ENCODE measurements at places on chromosomes 2 and 18.

- no peak for DNase-seq
Observed at GRCh38 chr2:96502891-96503636, 2.1 kb downstream of the NEURL3 start.

DNA sequence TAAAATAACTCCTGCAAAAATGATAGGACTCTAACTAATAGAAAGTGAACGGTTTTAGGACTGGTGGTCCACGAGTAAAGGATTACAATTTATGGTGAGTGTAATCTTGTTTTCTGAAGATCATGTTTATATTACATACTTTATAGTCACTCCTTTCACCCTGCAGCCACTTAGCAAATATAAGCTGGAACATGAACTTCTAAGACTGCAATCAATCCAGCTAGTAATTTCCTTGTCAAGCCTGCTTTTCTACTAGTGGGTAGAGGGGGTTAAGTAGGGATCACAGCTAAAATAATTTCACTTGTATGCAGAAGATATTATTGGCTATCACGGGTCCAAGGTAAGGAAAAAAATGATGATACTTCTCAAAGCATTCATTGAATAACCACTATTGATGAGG, 125.5 kb upstream of the NETO1 start:
- no peak for DNase-seq

- no peak for DNase-seq
Observed at GRCh38 chr2:206993964-206994363, 54.6 kb downstream of the CPO start.

DNA sequence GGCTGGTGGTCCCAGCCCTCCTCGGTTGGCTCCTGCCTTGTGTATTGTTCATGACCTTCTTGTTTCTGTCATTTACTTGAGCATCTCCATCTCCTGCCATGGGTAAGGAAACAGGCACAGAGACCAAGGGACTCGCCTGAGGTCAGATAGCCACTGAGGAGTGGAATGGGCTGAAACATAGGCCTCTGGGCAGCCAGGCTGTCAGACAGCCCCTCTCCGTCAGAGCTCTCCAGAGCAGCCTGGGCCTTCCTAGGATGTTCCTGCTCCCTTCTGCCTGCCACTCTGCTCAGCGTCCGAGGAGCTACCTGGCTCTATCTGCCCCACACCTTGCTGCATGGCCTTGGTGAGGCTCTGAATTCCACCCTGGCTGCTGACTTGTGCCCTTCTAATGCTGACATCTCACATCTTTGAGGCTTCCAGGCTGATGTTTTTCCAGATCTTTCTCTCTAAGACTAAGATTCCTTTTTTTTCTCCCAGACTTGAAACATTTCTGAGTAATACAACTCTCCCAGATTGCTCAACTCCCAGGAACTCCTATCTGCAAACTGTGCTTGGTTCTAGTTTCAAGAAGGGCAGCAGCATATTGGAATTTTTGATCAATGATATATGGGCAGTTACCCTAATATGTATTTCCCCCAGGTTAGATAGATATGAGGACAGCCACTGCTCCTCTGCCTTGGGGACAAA, 67.7 kb downstream of the MCFD2 start:
- no peak for DNase-seq

GRCh38 chr18:8287196-8287885, 321.9 kb upstream of the RAB12 start:
- no peak for DNase-seq

GRCh38 chr2:145350011-145350410, 830.1 kb upstream of the ZEB2 start:
- no peak for DNase-seq

GRCh38 chr2:173001664-173002604, 73.7 kb upstream of the MAP3K20 start:
- DNase-seq, result no peak

DNA sequence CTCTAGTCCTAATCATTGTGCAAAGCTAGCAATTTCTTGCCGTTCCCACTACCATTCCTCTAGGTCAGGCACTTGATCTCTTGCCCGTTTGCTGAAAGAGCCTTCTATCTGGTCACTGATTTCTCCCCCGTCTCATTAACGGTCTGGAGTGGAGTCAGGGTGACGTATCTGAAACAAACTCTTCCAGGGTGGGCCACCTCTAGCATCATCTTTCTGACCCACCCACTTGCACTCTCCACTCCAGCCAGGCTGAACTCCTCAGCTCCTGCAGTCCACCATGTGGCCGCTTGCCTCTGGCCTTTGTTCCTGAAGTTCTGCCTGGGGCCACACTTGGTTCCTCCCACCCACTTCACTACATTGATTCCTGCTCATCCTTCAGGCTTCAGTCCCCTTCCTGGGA, 13.3 kb downstream of the BCL2 start:
- DNase-seq, result no peak

DNA sequence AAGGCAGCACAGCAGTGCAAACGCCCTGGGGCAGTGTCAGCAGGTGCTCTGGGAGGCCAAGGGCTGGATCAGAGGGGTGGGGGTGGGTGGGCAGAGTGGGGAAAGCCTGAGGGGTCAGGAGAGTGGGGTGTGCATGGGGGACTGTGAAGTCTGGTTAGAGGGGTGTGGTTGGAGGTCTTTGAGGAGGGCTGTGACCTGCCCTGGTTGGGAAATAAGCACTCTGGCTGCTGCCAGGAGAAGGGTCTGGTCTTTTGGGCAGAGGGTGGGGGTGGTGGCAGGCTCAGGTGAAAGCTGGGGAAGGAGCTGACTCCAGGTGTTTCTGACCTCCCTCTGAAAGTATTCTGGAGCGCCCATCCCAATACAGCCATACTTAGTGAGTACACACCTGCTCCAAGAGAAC, 4.2 kb downstream of the ALPI start:
- DNase-seq, result no peak

DNA sequence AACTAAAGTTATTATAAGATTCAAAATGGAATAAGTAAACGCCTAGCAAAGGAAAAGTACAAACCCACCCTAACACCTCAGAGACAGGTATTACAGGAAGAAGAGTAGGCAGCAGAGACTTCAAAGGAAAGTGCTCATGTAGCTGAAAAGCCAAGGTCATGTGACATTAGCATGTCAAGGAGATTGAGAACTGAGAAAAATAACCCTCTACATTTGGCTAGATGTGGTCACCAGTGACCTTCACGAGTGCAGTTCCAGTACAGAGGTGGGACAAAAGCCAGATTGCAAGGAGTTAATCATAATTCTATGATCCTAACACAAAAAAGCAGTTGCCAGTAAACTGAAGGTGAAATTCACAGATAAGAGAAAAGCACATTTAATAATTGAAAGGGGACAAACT, 252.7 kb downstream of the ZEB2 start:
- DNase-seq, result no peak

DNA sequence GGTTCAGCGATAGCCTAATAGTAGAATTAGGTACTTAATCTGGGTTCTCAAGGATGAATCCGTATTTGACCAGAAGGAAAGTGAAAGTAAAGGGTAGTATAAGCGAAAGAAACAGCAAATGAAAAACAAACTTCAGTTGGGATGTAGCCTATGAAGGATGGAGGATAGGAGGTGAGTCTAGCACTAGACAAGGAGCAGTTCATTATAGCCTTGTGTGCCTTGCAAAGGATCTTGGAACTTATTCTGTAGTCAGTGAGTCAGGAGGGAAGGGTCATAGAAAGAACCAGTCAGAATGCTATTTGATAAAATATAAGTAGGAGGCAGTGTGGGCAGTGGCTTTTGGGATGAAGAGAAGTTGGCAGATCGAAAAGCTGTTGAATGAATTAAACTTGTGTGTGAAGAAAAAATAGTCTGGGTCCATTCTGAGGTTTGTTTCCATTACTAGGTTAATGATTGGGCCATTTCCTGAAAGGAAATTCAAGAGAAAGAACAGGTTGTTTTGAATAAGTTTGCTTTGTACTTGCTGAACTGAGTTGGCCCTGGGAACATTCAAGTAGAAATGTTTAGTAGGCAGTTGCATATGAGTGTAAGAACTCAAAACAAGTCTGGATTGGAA, 48.5 kb downstream of the ANKRD12 start:
- no peak for DNase-seq

GRCh38 chr2:196096982-196097745, 28.5 kb upstream of the DNAH7 start:
- DNase-seq, result no peak

DNA sequence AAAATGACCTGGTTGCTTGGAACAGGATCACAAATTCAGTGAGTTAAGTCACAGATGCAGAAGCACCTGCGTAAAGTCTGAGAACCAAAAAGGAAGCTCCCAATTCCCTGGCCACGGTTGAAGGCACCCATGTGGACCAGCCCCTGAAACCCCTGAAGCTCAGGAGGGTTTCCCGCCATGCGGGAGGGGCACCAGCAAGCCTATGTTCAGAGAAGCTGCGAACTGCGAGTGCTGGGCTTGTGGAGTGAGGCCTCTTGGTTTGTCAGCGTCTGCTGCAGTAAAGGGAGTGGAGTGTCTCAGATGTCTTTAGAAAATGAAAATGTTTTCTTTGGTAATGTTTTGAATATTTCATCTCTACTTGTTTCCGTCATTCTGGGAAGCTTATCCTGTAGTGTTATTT, 16.1 kb upstream of the ACKR3 start:
- no peak for DNase-seq

DNA sequence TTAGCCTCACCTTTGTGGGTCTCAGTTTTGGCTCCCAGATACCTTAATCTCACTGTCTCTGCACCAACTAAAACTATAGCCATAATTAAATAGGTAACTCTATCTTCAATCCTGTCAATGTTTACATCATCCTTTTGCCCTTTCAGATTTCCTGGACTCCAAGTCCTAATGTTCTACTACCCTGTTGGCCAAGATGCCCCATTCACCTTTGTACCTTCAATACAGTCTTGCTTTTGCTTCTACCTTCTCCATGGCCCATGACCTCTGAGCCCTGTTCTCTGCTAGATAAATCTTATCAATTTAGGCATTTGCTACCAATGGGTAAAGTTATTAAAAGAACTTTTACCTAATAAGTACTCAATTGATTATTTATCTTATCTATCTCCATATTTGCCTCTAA, 635.5 kb downstream of the ARHGAP15 start:
- DNase-seq, result no peak

DNA sequence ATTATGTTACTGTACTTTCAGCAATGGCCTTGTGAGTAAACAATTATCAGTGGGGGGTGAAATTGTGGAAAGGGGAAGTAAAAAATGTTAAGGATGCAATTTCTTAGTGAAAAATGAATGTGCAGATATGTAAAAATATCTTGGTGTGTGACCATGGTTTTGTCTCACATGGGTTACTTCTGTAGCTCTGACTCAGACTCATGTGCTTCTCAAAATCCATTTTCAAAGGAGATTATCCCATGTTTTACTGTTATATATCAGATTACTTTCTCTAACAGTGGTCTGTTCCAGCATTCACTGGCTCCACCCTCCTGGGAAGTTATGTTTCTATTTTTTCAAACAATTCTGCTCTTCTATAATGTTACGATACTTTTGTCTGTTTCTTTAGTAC, 298.2 kb upstream of the COL3A1 start:
- no peak for DNase-seq

GRCh38 chr2:75589391-75590105, 28.8 kb upstream of the EVA1A start:
- DNase-seq, result no peak

GRCh38 chr2:133755480-133756300, 187.4 kb upstream of the NCKAP5 start:
- DNase-seq, result no peak

DNA sequence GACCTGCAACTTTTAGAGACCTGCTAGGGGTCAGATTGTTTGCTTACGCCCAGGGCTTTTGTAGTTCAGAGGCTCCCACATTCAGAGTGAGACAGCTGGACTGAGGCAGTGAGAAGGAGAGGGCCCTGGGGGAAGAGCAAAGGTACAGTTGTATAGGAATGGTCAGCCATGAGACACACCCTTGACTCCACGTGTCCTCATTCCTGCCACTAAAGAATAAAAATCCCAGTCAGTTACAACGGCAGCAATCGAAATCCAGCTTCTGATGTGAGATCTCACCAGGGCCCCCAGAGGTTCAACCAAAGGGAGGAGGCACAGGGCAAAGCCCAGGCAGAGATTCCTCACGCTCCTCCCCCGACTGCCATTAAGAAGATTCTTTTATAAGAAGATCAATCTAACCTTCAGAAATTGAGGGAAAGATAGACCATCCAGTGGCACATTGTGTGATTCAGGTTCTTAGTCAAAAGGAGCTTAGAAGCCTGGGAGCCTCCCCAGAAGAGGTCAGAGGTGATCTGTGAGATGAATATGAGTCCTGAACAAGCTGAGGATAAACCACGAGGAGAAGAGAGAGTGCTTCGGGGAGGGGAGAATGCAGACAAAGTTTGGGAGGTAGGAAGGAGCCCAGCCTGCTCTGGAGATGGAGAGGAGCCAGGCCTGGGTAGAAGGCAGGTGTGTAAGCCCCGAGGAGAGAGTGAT, 317.0 kb downstream of the CYP26B1 start:
- DNase-seq, result peak; percentile 42

DNA sequence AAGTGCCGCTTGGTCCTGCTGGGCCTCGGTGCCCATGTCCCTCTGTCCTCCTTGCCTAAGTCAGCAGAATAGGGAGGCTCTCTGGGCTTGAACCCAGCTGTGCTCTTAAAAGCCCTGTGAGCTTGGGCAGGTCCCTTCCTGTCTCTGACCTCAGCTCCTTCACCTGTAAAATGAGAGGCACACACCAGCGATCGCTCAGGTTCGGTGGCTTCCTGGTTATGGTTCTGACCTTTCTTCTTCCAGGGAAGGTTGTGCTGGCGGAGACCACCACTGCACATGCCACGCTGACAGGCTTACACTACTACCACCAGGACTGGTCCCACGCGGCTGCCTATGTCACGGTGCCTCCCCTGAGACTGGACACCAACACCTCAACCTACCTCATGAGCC, 36.1 kb upstream of the MAPRE3 start:
- DNase-seq, result no peak

- no peak for DNase-seq
Observed at GRCh38 chr2:128549646-128550260, 231.1 kb upstream of the HS6ST1 start.

DNA sequence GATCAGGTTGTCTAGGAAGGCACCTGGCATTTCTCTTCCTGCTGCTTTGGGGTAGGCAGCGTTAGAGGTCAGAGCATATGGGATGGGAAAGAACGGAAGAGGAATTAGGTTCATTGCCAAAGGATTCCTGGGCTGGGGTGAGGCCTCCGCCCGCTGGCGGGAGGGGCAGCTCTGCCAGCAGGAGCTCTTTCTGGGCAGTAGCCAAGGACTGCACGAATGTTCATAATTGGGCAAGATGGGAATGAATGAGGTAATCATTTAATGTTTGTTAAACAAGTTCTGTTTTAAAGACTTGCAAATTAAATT, 253.9 kb downstream of the AGAP1 start:
- DNase-seq, result no peak

- DNase-seq, result no peak
Observed at GRCh38 chr18:76486038-76486437, 9.0 kb downstream of the ZNF516 start.
